Stimulated activated CD8-positive, alpha-beta memory T cell treated with anti-CD3 and anti-CD28 coated beads, Interleukin-2, amount 100 ng/mL, for 1 hour (primary cell): ENCODE measurements at places on chromosomes 11 and 22.

DNA sequence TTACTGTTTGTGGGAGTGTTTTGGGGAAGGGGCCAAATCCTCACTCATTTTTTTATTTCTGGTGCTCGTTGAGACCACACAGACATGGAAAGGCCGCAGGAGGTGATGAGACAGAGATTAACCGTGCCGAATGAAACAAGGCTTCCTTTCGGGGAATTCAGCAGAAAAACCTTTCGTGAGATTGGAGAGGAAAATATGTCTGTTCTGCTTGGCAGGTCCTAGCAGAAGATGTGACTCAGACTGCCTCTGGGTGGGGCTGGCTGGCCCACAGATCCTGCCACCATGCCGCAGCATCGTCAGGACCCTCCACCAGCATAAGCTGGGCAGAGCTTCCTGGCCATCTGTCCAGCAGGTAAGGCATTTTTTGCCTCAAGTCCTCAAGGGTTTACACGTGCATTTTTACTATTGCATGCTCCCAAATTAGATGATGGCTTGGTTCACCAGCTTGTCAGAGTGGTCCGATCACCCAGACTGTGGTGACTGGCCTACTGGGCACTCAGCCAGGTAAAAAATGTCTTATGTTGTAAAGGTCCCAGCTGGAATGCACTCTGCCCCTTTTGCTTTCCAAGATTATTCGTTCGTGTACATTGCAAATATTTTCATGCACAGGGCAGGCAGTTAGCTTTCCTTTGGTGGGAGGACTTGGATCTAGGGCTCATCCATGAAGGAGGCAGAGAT, 1.5 kb downstream of the DDB2 start:
- peak; percentile 31 for DNase-seq

DNA sequence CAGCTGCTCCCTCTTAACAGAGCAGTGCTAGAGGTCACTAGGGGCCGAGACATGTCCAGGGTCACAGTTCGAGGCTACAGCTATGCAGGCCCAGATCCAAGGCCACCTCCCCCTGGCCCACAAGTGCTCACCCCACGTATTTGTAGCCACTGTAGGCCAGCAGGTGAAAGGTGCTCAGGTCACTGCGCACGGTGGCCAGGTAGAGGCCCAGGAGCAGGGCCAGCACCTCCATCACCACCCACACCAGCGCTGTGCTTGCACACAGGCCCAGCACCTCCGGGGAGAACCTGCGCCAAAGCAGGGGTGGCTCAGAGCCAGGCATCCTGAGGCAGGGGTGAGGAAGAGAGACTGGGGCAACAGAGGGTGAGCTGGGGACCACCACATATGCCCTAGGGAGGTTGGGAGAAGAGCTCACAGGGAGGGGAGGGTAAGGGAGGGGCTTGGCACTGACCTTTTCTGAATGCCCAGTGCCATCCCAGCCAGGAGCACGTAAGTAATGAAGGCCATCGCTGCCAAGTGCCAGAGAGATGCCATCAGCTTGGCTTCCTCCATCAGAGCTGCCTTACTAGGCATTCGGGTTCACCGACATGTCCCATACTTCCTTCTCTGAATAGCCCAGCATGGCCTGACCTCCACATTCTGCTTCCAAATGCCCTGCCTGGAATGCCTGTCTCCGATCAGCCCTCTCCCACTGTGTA, 3.5 kb downstream of the YIF1A start:
- no peak for DNase-seq

DNA sequence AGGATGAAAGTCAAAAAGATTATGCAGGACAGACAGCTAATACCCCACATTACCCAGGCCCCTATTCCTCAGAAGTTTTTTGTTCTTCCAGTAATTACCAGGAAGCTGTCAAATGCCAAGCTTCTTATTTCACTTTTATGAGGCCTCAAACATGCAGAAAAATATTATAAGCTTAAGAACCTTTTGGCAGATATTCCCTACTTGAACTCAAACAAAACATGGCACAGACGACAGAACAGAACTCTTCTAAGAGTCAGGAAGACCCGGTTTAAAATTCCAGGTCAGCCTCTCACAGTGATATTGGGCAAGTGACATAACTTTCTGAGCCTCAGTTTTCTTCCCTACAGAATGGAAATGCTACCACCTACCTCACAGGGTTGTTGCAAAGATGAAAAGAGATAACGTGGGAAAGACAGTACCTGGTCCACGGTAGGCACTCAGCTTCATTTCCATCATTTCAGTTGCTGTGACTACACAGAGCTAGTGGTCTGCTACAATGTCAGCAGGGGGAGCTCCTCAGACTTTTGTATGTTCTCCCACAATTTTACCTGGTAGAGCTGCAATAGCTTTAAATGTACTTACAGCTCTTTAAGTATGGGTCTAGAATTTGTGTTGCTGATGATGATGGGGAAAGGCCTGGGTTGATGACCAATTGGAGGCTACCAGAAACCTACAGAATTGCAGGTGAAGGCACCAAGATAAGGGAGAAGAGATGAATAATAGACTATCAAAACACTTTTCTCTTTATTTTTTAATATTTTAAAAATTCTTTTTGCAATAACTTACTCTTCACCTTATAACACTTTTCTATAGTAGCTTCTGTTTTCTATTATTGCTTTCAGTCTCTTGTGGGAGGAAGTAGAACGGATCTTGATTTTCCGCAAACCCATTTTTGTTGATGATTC, 98.3 kb upstream of the CHRM4 start:
- DNase-seq, result peak; percentile 1

- no peak for DNase-seq
Measured at GRCh38 chr11:108609682-108610081, 16.1 kb upstream of the EXPH5 start.

DNA sequence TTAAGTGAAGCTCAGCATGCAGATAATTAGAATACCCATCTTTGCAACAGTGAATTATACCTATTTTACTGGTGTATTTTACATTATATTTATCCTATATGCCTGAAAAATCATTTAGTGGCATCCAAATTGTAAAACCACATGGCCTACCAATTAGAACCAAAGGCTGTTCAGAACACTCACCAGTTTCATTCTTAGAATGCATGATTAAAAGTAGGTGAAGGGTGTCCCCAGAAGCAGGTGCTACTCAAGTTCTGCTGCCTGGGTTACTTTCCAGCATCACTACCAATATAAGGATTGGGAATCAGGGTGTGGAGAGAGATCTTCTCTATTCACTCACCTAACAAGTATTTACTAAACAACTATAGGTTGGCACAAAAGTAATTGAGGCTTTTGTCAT, 103.3 kb downstream of the SGSM3 start:
- no peak for DNase-seq

- no peak for DNase-seq
Measured at GRCh38 chr11:120208001-120208441, 2.8 kb upstream of the OAF start.

DNA sequence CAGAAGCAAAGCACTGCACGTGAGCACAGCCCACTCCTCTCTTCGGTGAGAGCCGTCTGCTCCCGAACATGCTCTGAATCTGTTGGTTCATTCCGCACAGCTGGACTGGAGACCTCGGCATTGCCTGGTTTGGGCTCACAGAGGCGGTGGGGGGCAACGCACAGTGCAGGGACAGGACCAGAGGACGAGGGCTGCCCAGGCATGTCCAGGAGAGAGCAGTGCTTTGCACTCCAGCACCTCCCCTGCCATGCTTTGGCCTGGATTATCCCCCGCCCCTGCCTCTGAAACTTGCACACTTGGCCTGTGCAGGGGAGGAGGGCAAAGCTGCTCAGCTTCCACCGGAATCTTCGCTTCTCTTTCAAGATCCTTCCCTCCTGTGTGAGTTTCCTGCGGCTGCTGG, 536.5 kb downstream of the BRD1 start:
- DNase-seq, result no peak

- no peak for DNase-seq
Measured at GRCh38 chr11:30106222-30107181, 89.7 kb upstream of the KCNA4 start.
